Stimulated activated CD4-positive, alpha-beta T cell treated with anti-CD3 and anti-CD28 coated beads, Interleukin-15, amount 100 ng/mL, for 48 hours (primary cell): ENCODE measurements at places on chromosomes 7 and 10.

- no peak for DNase-seq
Observed at GRCh38 chr7:136923111-136923667, 54.7 kb downstream of the CHRM2 start.

DNA sequence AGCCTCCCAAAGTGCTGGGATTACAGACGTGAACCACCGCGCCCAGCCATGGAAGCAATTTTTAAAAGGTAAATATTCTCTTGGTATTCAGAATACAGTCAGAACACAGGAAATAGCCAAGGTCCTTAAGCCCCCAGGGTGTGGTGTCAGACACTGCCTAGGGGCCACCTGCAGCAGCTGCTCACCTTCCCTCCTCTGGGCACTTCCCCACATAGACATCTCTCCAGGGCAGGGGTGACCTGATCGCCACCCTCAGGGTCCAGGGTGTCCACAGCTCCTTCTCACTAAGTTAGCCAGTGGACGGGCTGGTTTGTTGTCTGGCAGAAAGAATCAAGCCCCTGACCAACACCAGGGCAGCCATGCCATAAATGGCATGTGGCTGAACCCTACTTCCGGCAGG is 15.9 kb downstream of the URGCP start:
- no peak for DNase-seq

DNA sequence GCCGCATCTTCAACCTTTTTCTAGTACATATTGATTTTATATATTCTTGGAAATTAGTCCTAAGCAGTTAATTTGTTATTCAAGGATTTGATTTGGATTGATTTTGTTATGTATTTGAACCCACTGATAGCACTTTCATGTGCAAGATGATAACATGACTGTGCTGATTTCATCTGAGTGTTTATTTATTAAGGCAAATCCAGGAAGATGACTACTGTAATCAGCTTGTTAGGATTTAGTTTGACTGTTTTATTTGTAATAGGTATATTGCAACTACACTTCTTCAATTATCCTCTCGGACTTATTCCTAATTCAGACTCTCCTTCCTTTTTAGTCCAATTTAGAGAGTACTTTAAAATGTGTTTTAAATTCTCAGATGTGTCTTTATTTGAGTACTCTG is 75.1 kb upstream of the PRKG1 start:
- DNase-seq, result no peak

DNA sequence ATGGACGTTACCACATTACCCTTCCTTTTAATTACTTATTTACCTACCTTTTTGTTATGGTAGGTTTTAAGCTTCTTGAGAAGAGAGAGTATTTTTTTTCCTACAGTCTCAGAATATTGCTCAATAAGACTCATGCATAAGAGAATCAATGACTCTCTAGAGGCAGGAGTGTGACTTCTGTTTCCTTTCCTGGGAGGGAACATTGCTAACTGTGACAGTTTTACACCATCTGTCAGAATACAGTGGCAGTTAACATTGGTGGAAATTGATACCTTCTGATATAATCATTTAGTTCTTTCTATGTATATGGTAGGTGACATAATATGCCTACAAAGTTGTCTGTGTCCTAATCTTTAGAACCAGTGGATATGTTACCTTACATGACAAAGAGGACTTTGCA is 348.7 kb upstream of the POT1 start:
- no peak for DNase-seq

GRCh38 chr10:101969412-101969922 is 86.5 kb downstream of the ARMH3 start:
- DNase-seq, result no peak

- DNase-seq, result no peak
Observed at GRCh38 chr7:124701955-124702354, 63.6 kb downstream of the GPR37 start.

GRCh38 chr7:68224041-68224741 is 1227.6 kb downstream of the TYW1 start:
- no peak for DNase-seq

GRCh38 chr10:48656914-48657305 is 27.8 kb upstream of the WDFY4 start:
- no peak for DNase-seq

- no peak for DNase-seq
Observed at GRCh38 chr7:27804139-27804538, 64.2 kb downstream of the TAX1BP1 start.

DNA sequence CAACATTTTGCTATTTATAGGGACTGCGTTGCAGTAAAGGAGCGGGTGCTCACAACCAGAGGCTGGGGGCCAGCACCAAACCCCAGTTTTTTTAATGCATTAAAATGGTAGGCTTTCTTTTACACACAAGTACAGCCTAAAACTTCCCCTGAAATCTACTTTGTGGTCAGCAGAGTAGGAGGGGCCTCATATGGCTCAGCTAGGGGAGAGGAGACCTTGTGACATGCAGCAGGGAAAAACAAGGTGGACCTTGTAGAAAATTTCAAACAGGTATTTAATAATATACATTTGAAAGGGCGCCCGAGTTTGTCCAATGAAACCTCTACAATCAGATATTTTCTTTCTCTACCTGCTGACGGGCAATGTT is 1.4 kb downstream of the CCDC136 start:
- DNase-seq, result no peak
